ENCODE measurements at places on chromosomes 1 and 21.

- no peak for DNase-seq
Measured at GRCh38 chr1:198169672-198170071, 12.9 kb downstream of the NEK7 start.

- no peak for DNase-seq
Measured at GRCh38 chr1:62905872-62906271, 121.9 kb downstream of the ATG4C start.

GRCh38 chr1:169890761-169891538, 2.7 kb downstream of the SCYL3 start:
- no peak for DNase-seq

GRCh38 chr1:151132335-151133017, 14.0 kb downstream of the SEMA6C start:
- no peak for DNase-seq

DNA sequence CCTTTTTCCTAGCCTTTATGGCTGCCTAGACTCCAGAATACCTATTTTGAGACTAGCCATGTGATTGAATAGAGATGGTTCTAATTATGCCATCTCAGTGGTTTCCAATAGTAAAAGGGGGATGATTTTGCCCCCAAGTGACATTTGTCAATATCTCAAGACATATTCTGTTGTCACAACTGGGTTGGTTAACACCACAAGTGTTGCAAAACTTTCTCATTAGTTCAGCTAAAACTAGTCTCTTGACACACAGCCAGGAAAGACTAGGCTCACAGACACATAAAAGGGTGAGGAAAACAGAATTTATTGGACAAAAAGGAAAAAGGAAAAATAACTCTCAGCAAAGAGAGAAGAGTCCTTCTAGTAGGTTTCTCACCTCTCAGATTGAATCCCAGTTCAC, 39.9 kb upstream of the GBP5 start:
- DNase-seq = no peak

- no peak for DNase-seq
Measured at GRCh38 chr1:43327549-43328292, 9.9 kb upstream of the MPL start.

DNA sequence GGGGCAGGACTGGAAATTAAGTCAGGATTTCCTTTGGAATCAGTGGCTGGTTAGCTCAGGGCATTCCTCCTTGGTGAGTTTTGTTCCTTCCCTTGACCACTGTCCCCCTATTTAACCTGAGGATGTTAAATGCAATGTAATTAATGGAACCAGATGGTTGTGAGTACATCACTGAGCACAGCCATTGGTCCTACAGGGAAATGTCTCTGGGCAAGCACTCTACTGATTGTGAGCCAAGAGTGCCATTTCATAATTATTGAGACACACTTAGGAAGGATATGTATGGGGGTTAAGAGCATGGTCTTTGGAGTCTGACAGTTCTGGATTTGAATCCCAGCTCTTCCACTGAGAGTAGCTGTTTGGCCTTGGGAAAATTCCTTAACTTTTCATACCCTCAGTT, 74.4 kb downstream of the SPAG17 start:
- no peak for DNase-seq

DNA sequence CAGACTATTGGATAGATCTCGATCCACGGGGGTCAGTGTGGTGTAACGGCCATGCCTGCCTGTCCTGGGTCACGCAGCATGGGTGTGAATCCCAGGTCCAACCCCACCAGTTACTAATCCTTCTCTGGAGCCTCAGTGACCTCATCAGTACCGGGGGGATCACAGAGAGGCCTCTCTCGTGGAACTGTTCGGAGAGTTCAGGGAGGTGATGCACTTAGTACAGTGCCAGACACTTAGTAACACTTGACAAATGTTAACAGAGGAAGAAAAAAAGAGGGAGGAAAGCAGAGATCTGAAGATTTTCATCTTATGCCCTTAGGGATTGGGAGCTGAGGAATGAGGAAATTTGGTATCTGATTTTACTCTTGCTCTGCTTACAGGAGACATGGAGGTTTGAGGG, 2.9 kb downstream of the ABCA4 start:
- no peak for DNase-seq

- no peak for DNase-seq
Measured at GRCh38 chr1:164748253-164748899, 189.4 kb downstream of the PBX1 start.

- no peak for DNase-seq
Measured at GRCh38 chr1:56463376-56463775, 116.0 kb downstream of the PLPP3 start.

- DNase-seq = no peak
Measured at GRCh38 chr1:4050998-4051397, 150.9 kb upstream of the C1orf174 start.

GRCh38 chr21:38942748-38943211, 137.1 kb downstream of the ETS2 start:
- no peak for DNase-seq

DNA sequence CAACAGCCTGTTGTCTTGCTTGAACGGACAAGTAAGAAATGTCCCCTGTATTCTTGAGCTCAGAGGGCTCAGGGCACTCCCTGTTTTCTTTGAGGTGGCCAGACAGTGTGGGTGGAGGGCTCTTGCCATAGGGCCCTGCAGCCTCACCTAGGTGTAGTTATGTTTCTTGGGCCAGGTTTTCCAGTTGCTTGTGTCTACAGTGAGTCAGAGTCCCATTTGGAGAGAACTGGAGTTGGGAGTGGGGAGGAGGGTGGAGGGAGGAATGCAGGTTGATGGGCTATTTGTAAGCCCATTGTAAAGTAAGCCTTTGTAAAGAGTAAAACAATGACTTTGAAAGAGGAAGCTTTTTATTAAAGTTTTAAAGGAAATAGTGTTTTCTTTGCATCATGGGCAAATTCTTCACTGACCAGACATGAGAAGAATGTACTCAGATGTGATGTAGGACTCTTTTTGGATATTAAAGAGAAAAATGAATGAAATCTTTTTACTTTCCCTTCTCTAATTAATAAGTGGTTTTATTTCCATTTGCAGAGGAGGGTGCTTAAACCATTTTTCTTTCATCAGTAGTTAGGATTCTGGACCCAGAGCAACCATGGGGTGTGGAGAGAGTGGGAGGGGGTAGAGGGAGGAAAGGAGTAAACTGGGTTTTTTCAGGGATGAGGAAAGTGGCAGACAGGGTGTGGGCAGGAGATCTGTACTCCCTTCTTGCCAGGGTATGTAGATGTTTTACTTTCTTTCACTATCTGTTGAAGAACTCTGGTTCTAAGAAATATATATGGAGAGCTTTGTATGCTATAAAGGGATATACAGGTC, 45.1 kb upstream of the MACF1 start:
- DNase-seq = no peak
